WTC11 (cell line): ENCODE measurements at places on chromosomes 1 and 21. TPM values are rescaled to one million over a fixed set of nuclear protein-coding genes. Genes with fewer than 3 reads are reported as not detected.

DNA sequence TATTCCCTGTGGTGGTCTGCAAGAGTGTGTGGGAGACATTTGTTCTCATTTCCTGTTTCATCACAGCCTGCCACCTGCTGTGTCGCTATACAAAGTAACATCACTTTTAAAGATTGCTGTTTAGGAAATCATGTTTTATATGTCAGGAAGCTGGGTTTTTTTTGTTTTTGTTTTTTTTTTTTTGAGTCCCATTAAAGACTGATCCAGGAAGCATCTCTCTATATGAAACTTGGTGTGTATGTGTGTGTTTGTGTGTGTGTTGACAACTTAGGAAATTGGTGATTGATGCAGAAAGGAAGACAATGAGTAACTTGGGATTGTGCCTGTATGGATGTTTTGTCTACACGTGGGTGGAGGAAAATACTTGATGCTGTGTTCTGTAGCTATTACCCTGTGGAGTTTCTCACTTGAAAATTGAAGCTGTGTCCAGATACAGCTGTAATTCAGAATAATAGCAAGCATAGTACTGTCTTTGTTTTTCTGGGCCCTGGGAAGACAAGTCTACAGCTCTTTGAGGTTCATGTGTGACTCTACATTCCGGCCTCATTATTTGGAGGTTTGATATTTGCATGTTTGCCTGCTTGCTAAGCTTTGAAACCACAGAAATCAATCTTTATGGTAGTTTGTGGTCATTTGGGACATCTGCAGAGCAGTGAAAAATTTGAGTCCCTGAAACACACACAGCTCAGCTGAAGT lies 47.9 kb downstream of the LAMC1 start:
- no peak overlapping the region for H3K4me3 ChIP-seq
- DNase-seq, result no peak
- H3K36me3 ChIP-seq, result peaks cover 12% of the 10 kb centered on the region
- peak overlapping the region; percentile 1 for H3K27ac ChIP-seq
- H3K27me3 ChIP-seq, result no peaks in the 10 kb centered on the region
- peaks cover 29% of the 10 kb centered on the region for H3K4me1 ChIP-seq

GRCh38 chr21:30306884-30307283 lies 13.2 kb downstream of the KRTAP26-1 start:
- no peak for DNase-seq
- H3K4me1 ChIP-seq, result no peaks in the 10 kb centered on the region
- H3K27me3 ChIP-seq, result no peaks in the 10 kb centered on the region
- H3K27ac ChIP-seq, result no peak overlapping the region

DNA sequence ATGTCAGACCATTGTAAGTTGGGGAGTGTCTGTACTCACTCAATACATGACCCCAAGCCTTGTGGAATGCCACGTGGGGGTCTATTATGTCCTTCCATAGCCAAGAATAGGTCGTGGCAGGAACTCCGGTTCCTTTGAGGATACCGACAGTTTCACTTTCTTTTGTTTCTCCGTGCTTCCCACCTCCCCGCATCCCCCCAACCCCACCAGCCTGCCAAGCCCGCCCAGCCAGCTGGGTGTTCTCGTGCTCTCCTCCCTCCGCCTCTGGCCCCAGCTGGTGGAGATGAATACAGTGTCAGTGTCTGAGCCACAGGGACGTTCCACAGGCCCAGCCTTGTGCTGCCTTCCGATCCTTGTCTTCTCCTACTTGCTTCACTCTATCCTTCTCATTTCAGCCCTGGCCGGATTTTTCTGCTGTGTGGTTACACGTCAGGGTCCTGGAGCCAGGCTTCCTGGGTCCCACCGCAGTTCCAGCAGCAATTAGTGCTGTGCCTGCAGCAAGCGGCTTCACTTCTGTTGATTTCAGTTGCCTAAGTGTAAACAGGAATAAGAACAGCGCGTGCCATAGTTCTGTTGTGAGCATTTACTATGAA lies 4.1 kb upstream of the AGTRAP start:
- H3K27me3 ChIP-seq, result no peaks in the 10 kb centered on the region; the same call in 1 of the 2 replicates
- H3K27ac ChIP-seq, result peak overlapping the region; percentile 55
- no peaks in the 10 kb centered on the region for H3K36me3 ChIP-seq
- H3K4me3 ChIP-seq, result peak overlapping the region; percentile 41

- no peaks in the 10 kb centered on the region for H3K27me3 ChIP-seq
- peaks cover 35% of the 10 kb centered on the region for H3K4me1 ChIP-seq
- DNase-seq, result no peak
- no peaks in the 10 kb centered on the region for H3K36me3 ChIP-seq
- peak overlapping the region; percentile 81 for H3K27ac ChIP-seq
Measured at GRCh38 chr21:39452207-39452969, 618 bp downstream of the SH3BGR start.

DNA sequence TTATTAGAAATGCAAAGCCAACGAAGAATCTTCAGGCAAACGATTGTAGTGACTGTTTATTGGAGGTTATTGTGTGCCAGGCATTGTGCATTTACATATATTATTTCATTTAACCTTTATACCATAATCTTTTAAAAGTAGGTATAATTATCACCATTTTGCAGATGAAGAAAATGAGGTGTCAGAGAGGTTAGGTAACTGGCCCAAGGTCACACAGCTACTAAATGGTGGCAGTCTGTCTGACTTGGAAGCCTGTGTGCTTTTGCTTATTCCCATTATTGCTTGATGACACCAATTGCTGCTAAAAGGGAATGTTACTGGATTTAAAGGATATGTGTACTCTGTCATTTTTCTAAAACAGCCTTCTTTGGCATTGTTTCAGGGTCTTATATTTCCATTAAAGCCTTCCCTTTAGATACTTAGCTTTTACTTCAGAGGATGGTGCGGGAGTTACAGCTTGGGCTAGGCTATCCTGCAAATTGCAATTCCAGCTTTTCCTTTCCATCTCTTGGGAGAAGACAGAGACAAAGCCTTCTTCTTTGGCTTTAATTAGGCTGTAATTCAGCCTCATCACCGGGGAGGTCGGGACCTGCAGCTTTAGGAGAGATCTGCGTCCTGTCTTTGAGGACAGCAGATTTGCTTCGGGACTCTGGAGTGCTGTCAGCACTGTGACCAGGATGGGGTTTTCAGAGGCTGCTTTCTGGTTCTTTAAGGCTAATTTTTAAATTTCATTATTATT lies 37.4 kb upstream of the ERRFI1 start:
- 0 out of 2 replicates have a peak, but pooled peaks cover 3% of the 10 kb centered on the region for H3K4me1 ChIP-seq
- no peak for DNase-seq
- no peak overlapping the region for H3K27ac ChIP-seq
- peaks cover 4% of the 10 kb centered on the region; the same call in 1 of the 2 replicates for H3K36me3 ChIP-seq
- no peaks in the 10 kb centered on the region; the same call in 1 of the 2 replicates for H3K27me3 ChIP-seq

GRCh38 chr1:181704546-181704945 lies 221.2 kb downstream of the CACNA1E start:
- no peak overlapping the region for H3K4me3 ChIP-seq
- no peaks in the 10 kb centered on the region for H3K27me3 ChIP-seq
- no peak overlapping the region for H3K27ac ChIP-seq
- H3K4me1 ChIP-seq, result peaks cover 7% of the 10 kb centered on the region
- H3K36me3 ChIP-seq, result no peaks in the 10 kb centered on the region

- H3K4me1 ChIP-seq, result peaks cover 37% of the 10 kb centered on the region
- H3K27me3 ChIP-seq, result no peaks in the 10 kb centered on the region
- H3K4me3 ChIP-seq, result no peak overlapping the region
- DNase-seq, result no peak
Measured at GRCh38 chr1:61116421-61116820, 34.1 kb downstream of the NFIA start.

- no peak overlapping the region for H3K4me3 ChIP-seq
- H3K4me1 ChIP-seq, result peaks cover 5% of the 10 kb centered on the region; the same call in 1 of the 2 replicates
- no peak overlapping the region for H3K27ac ChIP-seq
- no peak for DNase-seq
Measured at GRCh38 chr21:38899277-38899947, 93.7 kb downstream of the ETS2 start.

DNA sequence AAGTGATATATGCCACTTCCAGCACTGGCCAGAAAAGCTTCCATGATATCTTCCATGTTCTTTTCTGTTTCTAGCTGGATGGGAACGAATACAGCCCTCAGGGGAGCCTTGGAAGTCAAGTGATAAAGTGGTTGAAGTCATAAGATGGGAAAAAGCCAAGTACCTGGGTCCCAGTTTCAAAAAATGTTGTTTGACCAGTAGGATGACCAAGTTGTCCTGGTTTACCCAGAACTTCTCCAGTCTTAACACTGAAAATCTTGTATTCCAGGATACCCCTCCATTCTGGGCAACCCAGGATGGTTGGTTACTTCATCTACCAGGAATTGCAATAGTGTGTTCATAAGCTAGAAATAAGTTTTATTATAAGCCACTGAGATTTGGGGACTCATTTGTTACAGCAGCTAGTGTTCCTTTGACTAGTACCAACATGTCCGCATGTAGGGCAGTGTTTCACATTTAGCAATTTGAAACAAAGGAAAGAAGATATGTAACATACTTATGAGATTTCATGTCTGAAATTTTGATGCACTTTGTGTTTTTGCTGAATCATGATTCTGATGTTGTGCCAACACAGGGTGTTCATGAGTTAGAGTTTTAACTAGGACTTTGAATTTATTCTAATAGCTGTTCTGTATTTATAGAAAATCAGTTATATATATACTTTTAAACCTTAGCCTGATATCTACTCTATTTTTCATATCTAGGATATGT lies 139.9 kb downstream of the TPR start:
- H3K4me3 ChIP-seq, result no peak overlapping the region
- H3K4me1 ChIP-seq, result no peaks in the 10 kb centered on the region
- no peak overlapping the region for H3K27ac ChIP-seq
- H3K36me3 ChIP-seq, result no peaks in the 10 kb centered on the region
- no peaks in the 10 kb centered on the region for H3K27me3 ChIP-seq

CFHR5 gene
- not detected in 3 replicates for total RNA-seq

TFF3 gene
- total RNA-seq, result 2.9 to 4.2 TPM (median 3.5 TPM) in 3 replicates
